ENCODE measurements at places on chromosomes 4 and X.

DNA sequence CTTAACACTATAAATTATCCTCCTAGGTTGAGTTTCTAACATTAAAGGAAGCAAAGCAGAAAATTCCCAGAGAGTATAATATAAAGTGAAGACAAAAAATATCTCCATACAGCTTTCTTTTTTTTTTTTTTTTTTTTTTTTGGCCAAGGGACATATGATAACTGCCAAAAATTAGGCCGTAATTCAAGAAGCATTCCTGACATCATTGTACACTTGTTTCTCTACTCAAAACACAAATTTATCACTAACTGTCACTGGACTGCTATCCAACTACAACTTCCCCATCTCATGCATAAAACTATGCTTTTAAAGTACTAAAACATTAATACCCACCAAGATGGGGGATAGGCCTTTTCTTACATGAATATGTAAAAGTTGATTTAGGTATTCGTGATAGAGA lies 77.2 kb downstream of the DCHS2 start:
- no peak for DNase-seq

DNA sequence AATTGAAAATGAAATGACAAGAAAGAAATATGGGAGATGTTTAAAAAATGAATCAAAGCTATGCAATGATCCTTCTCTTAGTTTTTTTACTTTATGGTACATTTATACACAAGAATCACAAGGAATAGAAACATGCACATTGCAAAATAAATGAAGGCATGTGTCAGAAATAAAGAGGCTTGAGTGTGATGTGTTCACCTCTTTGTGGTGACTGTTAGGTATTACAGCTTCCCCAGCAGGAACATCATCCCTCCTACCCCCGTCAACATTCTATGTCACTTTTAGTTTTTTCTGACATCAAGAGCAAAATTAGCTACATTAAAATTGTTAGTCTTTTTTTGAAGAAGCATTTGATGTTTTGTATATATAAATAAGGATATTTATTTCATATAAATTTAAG lies 214.8 kb downstream of the SLC4A4 start:
- DNase-seq: no peak

DNA sequence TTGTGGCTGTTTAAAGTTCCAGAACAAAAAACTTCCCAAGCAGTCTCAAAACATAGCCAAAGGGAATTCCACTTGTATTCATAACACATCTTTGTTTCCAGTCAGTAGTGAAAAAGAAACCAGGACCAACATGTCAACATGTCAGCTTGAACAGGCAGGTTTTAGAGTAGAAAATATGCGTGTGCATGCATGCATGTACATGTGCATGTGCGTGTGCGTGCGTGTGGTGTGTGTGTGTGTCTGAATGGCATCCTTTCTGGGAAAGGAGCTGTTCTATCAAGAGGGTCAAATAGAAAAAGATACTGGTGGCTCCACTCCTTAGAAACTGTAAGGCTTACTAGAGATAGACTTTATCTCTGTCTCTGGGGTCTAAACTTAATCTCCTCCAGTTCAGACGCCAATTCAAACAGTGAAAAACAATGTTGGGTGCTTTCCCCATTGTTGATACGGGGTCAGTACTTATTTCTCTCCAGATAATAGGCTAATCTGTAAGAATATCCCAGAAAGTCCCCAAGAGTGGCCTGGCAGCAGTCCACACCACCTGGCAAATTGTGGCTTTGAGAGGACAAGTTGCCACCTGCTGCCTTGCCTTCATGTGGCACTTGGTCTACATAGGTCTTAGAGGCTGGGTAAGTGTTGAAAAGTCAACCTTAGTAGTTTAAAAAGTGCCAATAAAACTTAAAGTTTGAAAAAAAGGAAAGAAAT lies 110.4 kb downstream of the SCD5 start:
- no peak for DNase-seq

DNA sequence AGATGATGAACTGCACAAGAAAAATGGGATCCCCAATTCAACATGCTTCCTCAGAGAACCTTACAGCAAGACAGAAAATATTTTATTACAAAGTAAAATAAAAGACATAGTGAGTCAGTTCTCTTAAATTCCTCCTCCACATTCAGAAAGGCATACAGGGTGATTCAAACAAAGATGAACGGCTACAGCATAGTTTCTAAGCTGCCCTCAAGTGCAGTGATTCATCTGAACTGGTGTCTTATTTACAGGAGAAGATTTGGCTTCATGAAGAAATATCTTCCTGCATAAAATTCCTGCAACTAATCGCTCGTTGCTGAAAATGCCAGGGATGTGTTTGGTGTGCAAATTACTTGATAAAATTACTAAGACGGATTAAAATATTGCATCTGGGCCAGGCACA lies 103.6 kb downstream of the PRKX start:
- DNase-seq: no peak

- DNase-seq: peak; percentile 1
Measured at GRCh38 chrX:53716328-53717088, 30.0 kb upstream of the HUWE1 start.

GRCh38 chrX:124690495-124690894 lies 344.1 kb downstream of the SH2D1A start:
- no peak for DNase-seq

GRCh38 chr4:124504431-124504830 lies 208.1 kb downstream of the ANKRD50 start:
- no peak for DNase-seq

GRCh38 chr4:3285558-3286334 lies 7.1 kb upstream of the RGS12 start:
- DNase-seq: no peak

- no peak for DNase-seq
Measured at GRCh38 chr4:153248641-153249198, 44.5 kb downstream of the TRIM2 start.

DNA sequence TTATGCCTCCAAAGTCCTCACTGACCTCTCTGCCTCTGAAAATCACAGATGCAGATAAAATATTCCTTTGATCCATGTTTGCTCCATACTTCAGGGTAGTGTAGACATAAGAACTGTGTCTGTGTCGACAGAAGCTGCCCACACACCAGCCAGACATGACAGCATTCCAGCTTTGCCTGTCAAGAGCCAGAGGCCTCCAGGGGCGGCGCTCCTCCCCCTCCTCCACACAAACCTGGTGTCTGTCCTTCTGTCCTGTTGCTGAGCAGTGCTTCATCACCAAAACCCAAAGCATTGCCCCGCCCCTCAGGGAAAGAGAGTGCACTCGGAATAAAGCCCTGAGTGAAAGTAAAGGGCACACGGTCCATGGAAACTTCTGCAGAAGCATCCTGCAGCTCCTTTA lies 379.4 kb downstream of the FBXW7 start:
- DNase-seq: no peak

- DNase-seq: no peak
Measured at GRCh38 chr4:180296036-180296599, 1947.1 kb upstream of the TENM3 start.

- DNase-seq: no peak
Measured at GRCh38 chr4:76697129-76697803, 200.7 kb downstream of the SOWAHB start.

- no peak for DNase-seq
Measured at GRCh38 chr4:172169871-172170270, 356.7 kb downstream of the GALNTL6 start.

- peak; percentile 77 for DNase-seq
Measured at GRCh38 chr4:16772366-16772850, 126.0 kb downstream of the LDB2 start.

GRCh38 chr4:143184217-143184502 lies 557 bp upstream of the USP38 start:
- no peak for DNase-seq

DNA sequence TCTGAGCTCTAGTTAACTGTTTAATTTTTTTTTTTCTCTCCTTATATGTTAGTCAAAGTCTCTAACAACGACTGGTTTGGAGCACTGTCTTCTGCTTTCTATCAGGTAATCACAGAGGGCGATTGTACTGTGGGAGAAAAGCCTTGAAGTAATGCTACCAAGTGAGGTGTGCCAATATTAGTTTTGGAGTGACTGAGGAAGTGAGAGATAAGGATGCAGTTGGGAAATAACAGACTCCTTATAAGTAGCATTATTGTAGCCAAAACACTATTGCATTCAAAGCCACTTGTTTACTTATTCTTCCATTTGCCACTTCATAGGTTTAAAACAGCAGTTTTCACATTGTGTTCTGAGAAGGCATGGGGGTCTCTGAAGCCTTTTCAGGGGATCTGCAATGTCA lies 79.1 kb upstream of the SLC6A14 start:
- DNase-seq: no peak

DNA sequence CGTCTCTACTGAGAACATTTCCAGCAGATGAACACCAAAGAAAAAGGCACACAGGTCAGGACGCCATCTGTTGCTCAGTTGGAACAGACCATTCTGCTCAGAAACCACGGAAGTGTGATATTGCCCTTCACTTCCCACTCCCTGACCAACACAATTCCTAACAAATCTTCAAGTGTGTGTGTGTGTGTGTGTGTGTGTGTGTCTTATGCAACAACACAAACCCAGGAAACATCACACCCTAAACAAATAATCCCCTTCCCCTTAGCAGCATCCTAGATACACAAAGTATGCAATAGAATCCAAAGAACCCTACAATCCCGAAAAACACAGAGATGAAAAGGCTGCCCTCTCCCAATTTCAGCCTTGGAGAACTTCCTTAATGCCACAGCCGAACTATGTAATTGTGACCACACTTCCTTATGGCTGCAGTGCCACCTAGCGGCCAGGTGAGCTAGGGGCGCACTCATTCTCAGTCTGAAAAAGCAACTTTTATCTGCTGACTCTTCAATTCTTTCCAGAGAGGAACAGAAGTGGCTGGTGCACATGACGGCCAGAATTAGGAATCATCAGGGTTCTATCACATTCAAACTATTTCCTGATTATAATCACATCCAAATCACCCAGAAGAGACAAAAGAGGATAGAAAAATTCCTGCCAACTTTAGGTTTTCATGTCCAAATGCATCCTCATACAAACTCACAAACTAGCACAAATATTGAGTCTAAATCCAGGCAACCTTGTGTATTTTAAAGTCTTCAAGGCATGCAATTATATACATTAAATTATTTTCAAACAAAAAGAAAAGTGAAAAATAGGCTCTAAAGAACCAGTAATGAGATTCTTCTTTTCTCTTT lies 164.9 kb downstream of the DHX15 start:
- DNase-seq: peak; percentile 44

GRCh38 chr4:20847124-20847747 lies 147.0 kb downstream of the PACRGL start:
- DNase-seq: no peak

DNA sequence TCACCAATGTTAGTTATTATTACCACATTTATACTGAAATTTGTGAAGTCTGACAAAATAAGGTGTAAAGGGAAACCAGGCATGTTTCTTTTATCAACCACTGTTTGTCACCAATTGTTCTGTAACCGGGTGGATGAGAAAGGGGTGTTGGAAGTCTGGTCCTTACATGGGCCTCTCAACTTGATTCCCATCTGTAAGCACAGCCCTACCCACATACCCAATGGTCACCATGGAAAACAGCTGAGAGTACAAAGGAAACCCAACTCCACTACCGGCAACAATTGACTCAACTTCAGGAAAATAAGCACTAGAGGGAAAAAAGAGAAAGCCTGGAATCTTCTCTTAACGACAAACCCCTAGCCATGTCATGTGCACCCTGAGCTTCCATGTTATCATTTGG lies 70.8 kb upstream of the PTCHD1 start:
- DNase-seq: no peak

DNA sequence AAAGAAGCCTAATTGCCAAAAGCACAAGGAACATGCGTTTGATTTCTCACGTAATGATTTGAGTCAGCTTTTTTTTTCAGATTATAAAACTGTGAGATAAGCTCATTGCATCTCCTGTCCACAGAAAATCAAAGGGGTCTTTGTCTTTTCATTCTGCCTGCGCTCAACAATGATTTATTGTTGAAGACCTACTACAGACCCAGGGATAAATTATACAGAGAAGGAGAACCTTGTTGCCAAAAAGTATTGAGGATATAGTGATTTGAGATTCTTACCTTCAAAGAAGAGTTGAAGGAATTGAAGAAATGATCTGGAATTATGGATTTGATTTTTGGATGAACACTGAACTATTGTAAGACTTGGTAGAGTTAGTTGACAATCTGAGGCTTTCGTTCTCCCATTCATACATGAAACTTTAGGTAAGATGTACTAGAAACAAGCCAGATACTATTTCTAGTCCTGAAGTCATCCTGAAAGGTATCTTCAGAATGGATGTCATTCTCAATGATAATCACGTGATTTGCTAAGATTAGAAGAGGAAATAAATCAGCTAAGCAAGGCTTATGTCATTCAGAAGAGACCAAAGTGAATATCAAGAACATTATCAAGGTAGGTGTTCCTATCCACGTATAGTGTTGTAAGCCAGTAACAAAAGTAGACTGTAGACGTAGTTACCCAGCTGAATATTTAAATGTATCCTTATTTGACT lies 71.1 kb upstream of the SCOC start:
- no peak for DNase-seq

GRCh38 chr4:93072292-93072691 lies 756.3 kb upstream of the ATOH1 start:
- DNase-seq: no peak

GRCh38 chr4:70120323-70120722 lies 33.7 kb upstream of the PRR27 start:
- DNase-seq: no peak

DNA sequence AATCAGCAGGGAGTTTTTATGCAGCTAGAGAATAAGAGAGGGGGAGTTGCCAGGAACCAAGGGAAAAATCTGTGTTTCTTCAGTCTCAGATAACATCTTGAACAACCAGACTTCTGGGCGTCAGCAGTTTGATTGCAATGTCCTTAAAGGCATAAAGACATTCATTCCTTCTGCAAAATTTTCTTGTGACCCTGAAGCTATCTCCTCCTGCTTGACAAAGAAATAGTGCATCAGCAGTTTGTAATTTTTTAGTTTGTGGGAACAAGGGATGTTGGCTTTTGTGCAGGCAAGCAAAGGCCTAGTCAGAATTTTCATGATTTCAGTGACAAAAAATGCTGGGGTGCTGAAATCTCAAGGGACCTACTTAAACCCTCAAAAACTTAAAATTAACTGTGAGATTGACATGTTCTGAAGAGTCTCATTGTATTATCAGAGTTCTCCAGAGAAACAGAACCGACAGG lies 125.8 kb upstream of the UNC5C start:
- peak; percentile 9 for DNase-seq

- DNase-seq: no peak
Measured at GRCh38 chr4:65066106-65066505, 604.2 kb downstream of the EPHA5 start.

GRCh38 chr4:151948351-151949016 lies 187.7 kb upstream of the GATB start:
- DNase-seq: no peak

GRCh38 chrX:83588409-83588808 lies 80.3 kb downstream of the POU3F4 start:
- no peak for DNase-seq

GRCh38 chrX:120512627-120513026 lies 43.5 kb upstream of the LAMP2 start:
- no peak for DNase-seq

GRCh38 chrX:119996069-119996468 lies 52.5 kb upstream of the NKAP start:
- DNase-seq: no peak

GRCh38 chr4:112637552-112637866 lies 566 bp downstream of the LARP7 start:
- no peak for DNase-seq

Measured in endothelial cell of umbilical vein (primary cell).